ENCODE measurements at places on chromosomes 12 and 14. TPM values are rescaled to one million over a fixed set of nuclear protein-coding genes. Genes with fewer than 3 reads are reported as not detected.
A peak's percentile ranks its signal among the peaks of the same experiment; 100 is the strongest.

GRCh38 chr12:128365032-128365431, 98.1 kb downstream of the TMEM132C start:
- no peak overlapping the region for H3K4me3 ChIP-seq
- no peak overlapping the region for H3K27ac ChIP-seq
- H3K36me3 ChIP-seq, result no peaks in the 10 kb centered on the region
- no peaks in the 10 kb centered on the region for H3K4me1 ChIP-seq
- DNase-seq, result no peak

DNA sequence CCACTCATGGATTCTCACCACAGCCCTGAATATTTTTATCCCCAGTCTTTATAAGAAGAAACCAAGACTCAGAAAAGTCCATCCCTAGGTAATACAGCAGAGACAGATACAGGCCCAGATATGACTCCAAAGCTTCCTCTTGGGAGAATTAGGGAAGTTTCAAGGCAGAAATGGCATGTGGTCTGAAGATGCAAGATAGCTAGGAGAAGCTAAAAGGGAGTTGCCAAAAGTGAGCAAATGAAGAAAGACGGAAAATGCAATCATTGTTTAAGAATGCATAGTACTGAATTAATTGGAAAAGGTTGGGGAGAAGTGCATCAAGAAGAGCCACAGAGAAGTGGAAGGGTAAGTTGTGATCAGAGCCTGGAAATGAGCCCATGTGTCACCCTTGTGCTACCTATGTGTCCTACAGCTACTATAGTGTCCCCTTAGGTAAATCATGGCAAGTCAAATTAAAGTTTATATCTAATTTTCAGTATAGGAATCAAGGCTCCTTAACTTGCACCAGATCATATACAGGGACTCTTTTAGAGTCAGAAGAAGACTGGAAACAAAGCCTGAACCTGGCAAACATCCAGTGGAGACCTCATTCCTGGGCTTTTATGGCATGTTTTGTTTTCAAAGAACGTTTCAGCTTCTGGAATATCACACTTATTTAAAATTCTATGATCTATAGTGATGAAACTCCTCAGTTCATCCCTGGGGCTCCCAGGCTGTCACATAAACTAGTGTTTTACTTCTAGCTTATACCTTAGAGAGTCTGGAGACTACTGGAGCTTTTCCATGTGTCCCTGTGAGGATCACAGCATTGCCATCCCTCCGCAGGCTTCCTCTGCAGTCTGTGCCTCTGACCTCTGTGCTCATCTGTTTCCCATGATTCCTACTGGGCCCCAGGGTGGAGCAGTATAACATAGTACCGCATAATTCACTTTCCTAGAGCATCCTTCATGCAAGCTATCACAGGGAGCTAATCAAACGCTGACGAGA, 189.0 kb upstream of the CDKN3 start:
- H3K36me3 ChIP-seq, result no peaks in the 10 kb centered on the region
- no peak for DNase-seq
- no peaks in the 10 kb centered on the region for H3K4me1 ChIP-seq
- no peak overlapping the region for H3K27ac ChIP-seq
- no peak overlapping the region for H3K4me3 ChIP-seq

- no peaks in the 10 kb centered on the region for H3K4me1 ChIP-seq
- no peaks in the 10 kb centered on the region for H3K27me3 ChIP-seq
- peak; percentile 42 for DNase-seq
- no peak overlapping the region for H3K4me3 ChIP-seq
- H3K27ac ChIP-seq, result no peak overlapping the region
Measured at GRCh38 chr14:104111301-104112112, 26.0 kb downstream of the ASPG start.

- no peak for DNase-seq
- H3K4me1 ChIP-seq, result no peaks in the 10 kb centered on the region
Measured at GRCh38 chr14:64659366-64659765, 44.9 kb upstream of the PLEKHG3 start.

- H3K27me3 ChIP-seq, result no peaks in the 10 kb centered on the region
- DNase-seq, result no peak
- H3K4me3 ChIP-seq, result no peak overlapping the region
- no peak overlapping the region for H3K27ac ChIP-seq
Measured at GRCh38 chr14:73667854-73668253, 23.1 kb downstream of the DNAL1 start.

DNA sequence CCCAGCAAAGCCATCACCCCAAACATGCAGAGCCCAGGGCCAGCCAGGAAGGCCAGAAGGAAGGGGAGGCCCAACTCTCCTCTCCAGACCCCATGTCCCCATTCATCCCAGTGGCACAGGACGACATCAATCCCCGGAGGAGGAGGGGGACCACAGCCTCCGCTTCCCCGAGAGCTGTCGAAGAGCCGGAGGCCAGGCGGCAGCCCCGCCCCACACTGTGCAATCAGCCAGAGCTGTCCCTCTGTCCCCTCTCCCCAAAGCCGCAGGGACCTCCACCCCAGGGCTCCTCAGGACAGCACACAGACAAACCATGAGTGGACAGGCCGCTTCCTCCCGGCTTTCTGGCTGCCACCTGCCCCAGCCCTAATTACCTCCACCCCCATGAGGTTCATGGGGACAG, 16.8 kb downstream of the RAB35 start:
- no peak overlapping the region for H3K27ac ChIP-seq
- no peaks in the 10 kb centered on the region for H3K4me1 ChIP-seq
- no peak overlapping the region for H3K4me3 ChIP-seq

DNA sequence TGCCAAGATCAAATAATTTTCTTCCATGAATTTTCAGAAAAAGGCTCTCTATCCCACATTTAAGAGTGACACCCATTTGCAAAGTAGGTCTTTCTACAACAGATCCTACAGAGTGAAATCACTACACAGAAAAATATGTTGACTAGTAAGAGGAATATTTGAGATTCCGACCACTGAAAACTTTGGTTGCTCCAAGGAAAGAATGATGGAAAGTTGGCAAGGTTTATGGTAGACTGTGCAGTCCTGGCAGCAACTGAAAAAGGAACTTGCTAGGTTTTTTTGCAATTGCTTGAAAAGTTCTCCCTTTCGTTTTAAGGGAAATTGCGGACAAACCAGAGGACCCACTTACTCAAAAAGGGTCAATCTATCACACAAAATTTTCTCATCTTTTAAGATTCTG, 83.1 kb upstream of the TSPAN8 start:
- no peak overlapping the region for H3K27ac ChIP-seq
- H3K4me1 ChIP-seq, result peaks cover 6% of the 10 kb centered on the region
- no peaks in the 10 kb centered on the region for H3K36me3 ChIP-seq
- no peak overlapping the region for H3K4me3 ChIP-seq
- no peaks in the 10 kb centered on the region for H3K27me3 ChIP-seq

DNA sequence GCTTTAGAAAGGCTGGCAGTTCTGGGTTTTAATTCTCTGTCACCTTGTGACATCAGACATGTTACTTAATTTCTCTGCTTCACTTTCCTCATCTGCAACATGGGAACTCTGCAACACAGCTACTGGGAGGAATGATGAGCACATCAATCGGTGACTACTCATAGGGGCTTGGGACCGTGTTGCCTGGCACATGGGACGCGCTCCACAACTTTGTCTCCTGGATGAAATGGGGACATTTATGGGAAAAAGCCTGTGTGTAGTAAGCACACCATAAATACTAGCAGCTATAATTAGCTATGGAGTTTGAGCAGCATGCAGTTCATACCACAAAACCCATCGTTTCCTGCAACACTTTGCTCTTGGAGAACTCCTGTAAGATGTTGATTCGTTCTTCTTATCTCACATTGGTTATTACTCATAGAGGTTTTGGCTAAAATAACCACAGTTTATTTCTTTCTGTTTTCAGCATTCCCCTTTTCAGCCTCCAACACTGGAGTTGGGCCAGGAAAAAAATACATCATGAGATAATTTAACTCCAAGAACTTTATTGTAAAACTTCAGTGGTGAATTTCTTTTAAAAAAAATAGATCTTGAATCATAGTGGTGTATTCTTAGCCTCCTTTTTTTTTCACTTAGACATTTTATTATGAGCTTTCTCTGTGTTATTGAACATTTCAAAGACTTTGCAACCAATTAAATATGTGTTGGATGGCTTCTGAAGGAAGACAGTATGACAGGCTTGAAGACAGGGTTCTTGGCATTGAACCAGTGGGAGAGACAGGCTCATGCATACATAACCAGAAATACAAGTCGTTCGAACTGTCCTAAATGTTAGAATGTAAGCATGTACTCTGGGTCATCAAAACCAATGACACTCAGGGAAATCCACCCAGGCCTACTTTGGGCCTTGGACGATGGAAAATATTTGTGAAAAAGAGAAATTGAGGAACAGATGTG, 72.7 kb downstream of the RIN3 start:
- peaks cover 16% of the 10 kb centered on the region for H3K4me1 ChIP-seq
- H3K27me3 ChIP-seq, result no peaks in the 10 kb centered on the region
- H3K4me3 ChIP-seq, result no peak overlapping the region
- peak; percentile 80 for DNase-seq

- peaks cover 3% of the 10 kb centered on the region for H3K4me1 ChIP-seq
- no peaks in the 10 kb centered on the region for H3K27me3 ChIP-seq
- no peak for DNase-seq
- H3K4me3 ChIP-seq, result no peak overlapping the region
- no peak overlapping the region for H3K27ac ChIP-seq
Measured at GRCh38 chr12:87311206-87311605, 718.0 kb downstream of the C12orf50 start.

DNA sequence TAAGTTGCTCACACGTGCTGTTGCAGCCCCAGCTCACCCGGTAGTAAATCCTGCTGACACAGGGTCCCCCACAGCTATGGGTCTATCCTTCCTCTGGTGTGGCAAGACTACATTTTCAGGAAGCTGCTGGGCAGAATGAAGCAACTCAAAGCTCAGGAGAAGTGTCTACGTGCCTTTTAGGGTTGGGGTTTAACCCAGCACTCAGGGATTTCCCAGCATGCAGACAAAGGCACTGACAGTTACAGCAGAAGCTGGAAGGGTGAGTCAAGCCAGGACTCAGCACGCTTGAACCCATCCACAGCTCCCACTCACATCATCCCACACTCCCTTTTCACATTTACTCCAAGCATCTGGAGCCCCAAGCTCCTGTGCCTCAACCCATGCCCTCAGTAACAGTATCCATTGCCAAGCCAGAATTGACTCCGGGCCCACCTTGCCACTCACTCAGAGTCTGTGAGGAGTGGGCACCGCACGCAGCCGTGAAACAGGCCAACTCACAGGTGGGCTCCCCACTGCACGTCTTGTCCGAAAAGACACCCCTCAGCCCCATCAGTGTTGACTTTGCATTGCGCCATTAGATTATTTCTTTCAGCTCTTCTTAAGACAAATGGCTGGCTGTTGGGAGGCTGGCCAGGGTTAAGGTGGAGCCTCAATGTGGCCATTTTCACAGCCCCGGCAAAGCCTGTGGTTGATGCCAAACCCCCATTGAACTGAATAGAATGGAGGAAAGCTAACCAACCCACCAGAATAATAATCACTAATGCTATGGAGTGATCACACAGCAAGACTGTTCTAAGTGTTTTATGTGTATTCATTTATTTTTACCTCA, 59.6 kb downstream of the ZFP36L1 start:
- peak; percentile 75 for DNase-seq
- H3K36me3 ChIP-seq, result no peaks in the 10 kb centered on the region
- H3K27ac ChIP-seq, result no peak overlapping the region
- no peaks in the 10 kb centered on the region for H3K4me1 ChIP-seq
- H3K27me3 ChIP-seq, result no peaks in the 10 kb centered on the region

DNA sequence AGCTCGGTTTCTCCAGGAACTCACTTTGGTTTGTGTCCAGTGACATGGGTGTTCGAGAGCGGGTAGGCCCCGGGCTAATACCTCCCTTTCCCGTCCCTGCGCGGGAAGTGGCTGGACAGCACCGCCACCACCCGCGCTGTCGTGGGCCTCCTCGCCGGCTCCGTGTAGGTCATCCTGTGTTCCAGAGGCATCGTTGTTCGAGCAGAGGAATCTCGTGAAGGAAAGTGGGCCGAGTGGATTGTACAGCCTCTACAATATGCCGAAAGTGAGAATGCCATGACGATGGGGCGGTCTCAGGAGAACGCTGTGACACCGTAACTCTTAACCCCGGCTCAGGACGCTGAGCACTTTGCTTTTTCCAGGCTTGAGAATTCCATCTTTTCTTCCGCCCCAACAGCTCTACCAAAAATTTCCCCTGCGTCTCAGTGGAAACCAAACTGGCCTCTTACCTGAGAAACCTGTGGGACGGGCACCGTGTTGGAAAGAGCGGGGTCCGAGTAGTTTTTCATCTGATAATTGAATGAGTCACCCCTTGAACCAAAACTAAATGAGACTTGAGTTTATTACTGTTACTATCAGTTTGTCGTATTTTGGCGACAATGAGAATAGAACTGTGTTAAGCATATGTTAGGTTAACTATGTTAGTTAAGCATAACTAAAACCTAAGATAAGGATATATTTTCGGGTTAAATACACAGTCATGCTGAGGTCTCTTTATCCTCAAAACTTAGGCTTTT, 510 bp downstream of the EIF2S1 start:
- no peaks in the 10 kb centered on the region for H3K27me3 ChIP-seq
- peak overlapping the region; percentile 78 for H3K27ac ChIP-seq
- peak overlapping the region; percentile 43 for H3K4me3 ChIP-seq
- peaks cover 5% of the 10 kb centered on the region for H3K4me1 ChIP-seq
- no peaks in the 10 kb centered on the region for H3K36me3 ChIP-seq
- DNase-seq, result no peak

DNA sequence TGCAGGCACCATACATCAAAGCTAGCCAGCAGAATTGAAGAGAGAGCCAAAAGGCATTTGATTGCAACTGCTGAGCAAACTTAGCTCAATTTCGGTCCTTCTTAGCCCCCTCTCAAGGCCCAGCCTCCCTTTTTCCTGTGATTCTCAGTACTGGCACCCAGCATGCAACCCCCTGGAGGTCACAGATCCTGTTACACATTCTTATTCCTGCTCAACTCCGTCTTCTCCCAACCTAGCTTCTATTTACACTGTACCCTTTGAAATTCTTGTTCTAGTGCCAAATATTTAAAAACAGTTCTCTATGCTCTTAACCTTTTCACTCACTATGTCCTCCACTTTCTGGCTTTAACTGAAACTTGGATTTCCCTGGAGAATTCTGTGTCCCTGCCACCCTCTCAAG, 131.3 kb upstream of the CPSF6 start:
- no peaks in the 10 kb centered on the region for H3K27me3 ChIP-seq
- H3K4me1 ChIP-seq, result no peaks in the 10 kb centered on the region
- no peaks in the 10 kb centered on the region for H3K36me3 ChIP-seq
- DNase-seq, result no peak
- no peak overlapping the region for H3K4me3 ChIP-seq

KIF26A gene
- 0.13 TPM for polyA plus RNA-seq

KITLG gene
- 42.1 TPM for polyA plus RNA-seq

Measured in aorta (tissue), 5 donors.